ENCODE measurements at places on chromosomes 13 and 19.

- DNase-seq: no peak
Observed at GRCh38 chr13:70816853-70817252, 708.6 kb upstream of the KLHL1 start.

- no peak for DNase-seq
Observed at GRCh38 chr19:35845215-35846037, 6.9 kb downstream of the NPHS1 start.

DNA sequence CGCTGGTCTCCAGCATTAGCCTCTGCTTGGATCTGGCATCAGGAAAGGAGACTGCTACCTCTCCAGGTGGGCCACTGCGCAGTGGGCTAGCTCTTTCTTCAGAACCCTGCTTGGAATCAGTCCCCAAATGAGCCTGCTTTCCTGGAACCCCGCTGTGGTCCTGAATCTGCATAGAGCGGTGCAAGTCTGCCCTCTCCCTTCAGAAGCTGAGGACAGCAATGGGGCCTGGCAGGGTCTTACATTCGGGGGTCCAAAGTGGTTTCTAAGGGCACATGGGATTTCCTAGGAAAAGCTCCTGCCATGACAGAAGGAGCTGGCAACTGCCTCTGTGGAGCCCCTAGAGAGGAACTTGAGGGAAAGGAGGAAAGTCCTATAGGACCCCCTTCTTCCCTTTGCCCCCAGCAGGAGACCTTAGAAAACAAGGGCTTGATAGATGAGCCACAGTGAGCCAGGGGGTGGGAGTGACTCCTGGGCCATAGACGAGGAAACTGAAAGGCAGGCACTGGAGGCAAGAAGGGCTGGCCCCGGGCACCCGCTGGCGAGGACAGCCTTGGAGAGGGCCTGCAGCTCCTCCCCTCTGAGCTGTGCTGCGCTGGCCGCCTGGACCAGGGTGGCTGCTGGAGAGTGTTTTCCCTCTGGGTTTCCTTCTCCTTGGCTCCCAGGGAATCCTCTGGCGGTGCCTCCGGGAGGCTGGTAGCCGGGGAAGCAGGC, 1.4 kb upstream of the VSTM2B start:
- no peak for DNase-seq

- no peak for DNase-seq
Observed at GRCh38 chr19:30884146-30884812, 465.0 kb downstream of the TSHZ3 start.

DNA sequence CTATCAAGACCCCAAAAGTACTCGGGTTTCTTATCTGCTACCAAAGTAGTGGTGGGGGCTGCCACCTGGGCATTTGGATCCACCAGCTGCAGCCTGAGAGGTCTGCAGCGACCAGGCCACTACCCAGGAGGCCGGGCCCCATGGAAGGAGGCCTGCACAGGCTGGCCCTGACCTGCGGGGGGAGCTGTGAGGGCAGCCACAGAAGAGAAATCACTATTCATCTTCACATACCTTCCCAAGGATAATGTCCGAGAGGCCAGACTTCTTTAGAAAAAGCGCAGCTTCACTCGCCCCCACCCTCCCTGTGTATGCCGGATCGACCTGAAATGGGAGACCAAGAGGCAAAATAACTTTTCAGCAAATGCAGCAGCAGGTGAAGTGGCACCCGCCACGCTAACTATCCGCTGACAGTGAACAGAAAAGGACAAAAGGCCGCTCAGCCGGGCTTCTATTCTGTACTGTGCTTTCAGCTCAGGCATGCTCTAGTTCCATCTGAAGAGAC, 30.1 kb downstream of the EPS15L1 start:
- DNase-seq: no peak

- DNase-seq: no peak
Observed at GRCh38 chr13:30991184-30991583, 58.7 kb downstream of the TEX26 start.

DNA sequence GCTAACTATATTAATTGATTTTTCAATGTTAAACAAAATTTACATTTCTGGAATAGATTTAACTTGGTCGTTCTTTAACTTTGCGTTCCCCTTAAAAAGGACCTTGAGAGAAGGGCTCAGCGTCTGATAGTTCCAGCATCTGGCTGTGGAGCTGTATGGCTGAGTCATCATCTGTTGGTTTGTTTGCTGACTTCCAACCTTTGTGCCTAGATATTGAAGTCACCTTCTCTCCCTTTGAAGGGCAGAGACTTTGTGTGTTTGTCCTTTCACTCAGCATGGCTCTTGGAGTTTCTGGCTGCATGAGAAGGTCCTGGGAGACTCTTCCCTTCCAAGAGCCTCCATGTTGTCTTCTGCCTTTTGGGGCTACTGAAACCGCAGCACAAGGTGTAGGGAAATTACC, 16.6 kb upstream of the IRS2 start:
- no peak for DNase-seq

- no peak for DNase-seq
Observed at GRCh38 chr13:111668451-111668850, 348.0 kb downstream of the TEX29 start.

DNA sequence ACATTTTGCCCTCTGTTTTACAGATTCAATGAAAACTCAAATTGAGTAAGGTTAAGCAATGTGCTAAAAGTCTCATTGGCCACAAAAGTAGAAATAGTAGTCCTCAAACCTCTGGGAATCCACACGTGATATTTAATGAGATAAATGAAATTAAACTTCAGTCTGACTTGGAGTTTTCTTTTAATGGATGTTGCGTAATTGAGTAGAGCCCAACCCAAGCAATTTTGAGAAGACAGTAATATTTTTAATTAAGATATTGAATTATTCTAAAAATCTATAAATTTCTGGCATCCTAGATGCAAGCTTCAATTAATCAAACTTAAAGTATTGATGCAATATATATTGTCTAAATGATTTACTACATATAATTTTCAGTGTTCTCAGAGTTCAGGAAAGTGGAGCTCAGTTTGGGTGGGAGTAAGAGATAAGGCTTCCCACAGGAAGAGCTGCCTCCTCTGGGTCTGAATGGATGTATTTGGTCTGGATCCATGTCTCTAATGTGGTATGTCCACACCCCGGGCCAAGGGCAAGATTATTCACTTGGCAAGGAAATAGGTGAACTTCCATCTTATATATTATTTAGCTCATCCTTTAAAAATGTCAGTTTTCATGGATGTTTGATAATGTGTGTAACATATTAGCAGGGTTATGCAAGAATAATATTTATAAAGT, 6.9 kb downstream of the MBNL2 start:
- DNase-seq: no peak

GRCh38 chr13:113045251-113046127, 60.1 kb upstream of the F7 start:
- no peak for DNase-seq
